ENCODE measurements at places on chromosomes 11 and 22. TPM values are rescaled to one million over a fixed set of nuclear protein-coding genes. Genes with fewer than 3 reads are reported as not detected.
A peak's percentile ranks its signal among the peaks of the same experiment; 100 is the strongest.

GRCh38 chr11:67646535-67647336 lies 3.8 kb downstream of the ACY3 start:
- peaks cover 10% of the 10 kb centered on the region for H3K27me3 ChIP-seq
- no peak for DNase-seq
- no peak overlapping the region for H3K4me3 ChIP-seq
- no peak overlapping the region for H3K27ac ChIP-seq
- H3K4me1 ChIP-seq, result peaks cover 3% of the 10 kb centered on the region

DNA sequence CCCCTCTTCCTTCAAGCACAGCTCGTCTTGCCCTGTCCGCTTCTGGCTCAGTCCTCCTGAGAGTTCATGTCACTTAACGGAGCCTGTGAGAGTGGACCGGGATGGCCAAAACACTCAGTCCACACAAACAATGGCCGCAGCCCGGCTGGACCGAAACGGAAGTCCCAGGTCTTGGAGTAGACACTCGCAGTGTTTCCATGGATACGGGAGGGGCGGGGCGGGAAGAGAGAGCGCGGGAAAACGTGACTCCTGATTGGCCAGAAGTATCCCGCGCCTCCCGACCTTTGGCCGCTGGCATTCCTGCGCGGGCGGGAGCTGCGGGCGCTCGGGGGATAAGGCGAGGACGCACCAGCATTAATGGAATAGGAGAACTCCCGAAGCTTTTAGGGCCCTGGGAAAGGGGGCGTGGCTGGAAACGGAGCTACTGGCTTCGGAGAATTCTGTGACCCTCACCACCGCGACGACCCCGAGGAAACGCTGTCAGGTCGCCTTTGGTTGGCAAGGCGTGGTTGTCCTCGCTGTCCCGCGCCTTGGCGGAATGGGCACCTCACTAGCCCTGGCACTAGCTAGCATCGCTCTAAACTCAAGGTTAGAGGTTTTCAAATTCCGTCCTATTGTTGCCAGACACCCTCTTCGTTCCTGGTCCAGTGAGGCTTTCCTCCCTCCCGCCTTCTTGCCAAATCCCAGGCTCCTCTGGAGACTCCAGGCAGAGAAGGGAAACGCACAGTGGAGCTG lies at the start of the genes NLRP14 and ZNF214:
TSS of gene NLRP14 (plus strand) at position 297 of the 735 bp plus-strand sequence. CDS start 18,108 bp downstream, outside the sequence.
TSS of gene ZNF214 (minus strand) at position 164 of the 735 bp plus-strand sequence. CDS start 17,511 bp downstream, outside the sequence.
- no peaks in the 10 kb centered on the region for H3K36me3 ChIP-seq
- H3K4me1 ChIP-seq, result peaks cover 2% of the 10 kb centered on the region
- peak within 1 kb of the TSS; percentile 87 for H3K27ac ChIP-seq
- no peaks in the 10 kb centered on the region for H3K27me3 ChIP-seq
- peak within 1 kb of the TSS; percentile 100 for H3K4me3 ChIP-seq

Gene SLC16A8
- not detected for total RNA-seq

DNA sequence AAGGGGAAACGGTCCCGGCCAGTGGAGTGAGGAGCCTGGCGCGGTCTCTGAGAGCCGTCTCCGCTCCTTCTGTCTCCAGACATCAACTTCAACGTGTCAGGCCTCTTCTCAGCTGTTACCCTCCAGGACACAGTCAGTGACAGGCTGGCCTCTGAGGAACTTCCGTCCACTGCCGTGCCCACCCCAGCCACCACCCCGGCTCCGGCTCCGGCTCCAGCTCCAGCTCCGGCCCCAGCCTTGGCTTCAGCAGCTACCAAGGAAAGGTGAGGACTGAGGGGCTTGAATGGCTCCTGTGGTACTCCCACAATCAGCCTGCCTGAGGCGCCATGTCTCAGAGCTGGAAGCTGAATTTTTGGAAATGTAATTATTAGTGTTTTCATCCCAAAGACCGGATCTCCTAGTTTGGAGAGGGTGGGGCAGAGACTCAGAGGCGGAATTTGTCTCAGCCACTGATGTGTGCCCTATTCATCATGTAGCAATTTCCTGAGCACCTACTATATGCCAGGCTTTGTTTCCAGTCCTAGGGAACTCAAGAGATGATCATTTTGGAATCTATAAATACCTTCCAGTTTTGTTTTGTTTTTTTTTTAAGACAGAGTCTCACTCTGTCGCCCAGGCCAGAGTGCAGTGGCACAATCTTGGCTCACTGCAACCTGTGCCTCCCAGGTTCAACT lies 7.9 kb upstream of the PDXP start:
- no peaks in the 10 kb centered on the region for H3K4me1 ChIP-seq
- H3K36me3 ChIP-seq, result no peaks in the 10 kb centered on the region
- no peak overlapping the region for H3K27ac ChIP-seq
- DNase-seq, result no peak
- H3K4me3 ChIP-seq, result no peak overlapping the region
- H3K27me3 ChIP-seq, result no peaks in the 10 kb centered on the region

Gene OR6T1
- total RNA-seq, result not detected

GRCh38 chr11:58880166-58880565 lies 35.7 kb upstream of the GLYATL2 start:
- no peaks in the 10 kb centered on the region for H3K4me1 ChIP-seq
- H3K4me3 ChIP-seq, result no peak overlapping the region
- peaks cover 6% of the 10 kb centered on the region for H3K36me3 ChIP-seq
- no peak overlapping the region for H3K27ac ChIP-seq
- H3K27me3 ChIP-seq, result no peaks in the 10 kb centered on the region

DNA sequence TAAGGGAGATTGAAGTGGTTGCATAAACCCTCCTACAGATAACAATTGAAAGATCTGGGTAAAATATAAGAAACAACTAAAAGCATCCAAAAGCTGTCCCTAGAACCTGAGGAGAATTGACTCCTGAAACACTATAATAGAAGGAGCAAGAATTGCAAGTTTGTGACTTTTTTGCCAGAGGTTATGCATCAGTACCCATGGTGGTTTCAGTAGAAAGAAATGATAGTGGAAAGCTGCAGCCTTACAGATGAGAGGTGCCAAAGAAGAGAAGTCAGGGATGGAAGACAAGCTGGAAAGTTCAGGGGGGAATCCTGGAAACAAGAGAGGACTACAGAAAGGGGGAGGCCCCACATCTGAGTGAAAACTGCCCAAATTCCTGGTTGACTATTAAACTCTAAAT lies 80.7 kb downstream of the PACS1 start:
- peaks cover 12% of the 10 kb centered on the region for H3K4me1 ChIP-seq
- peaks cover 5% of the 10 kb centered on the region for H3K36me3 ChIP-seq
- no peak for DNase-seq
- H3K4me3 ChIP-seq, result peak overlapping the region; percentile 47

- DNase-seq, result no peak
- H3K27me3 ChIP-seq, result peaks cover 7% of the 10 kb centered on the region
Observed at GRCh38 chr22:24982301-24983056, 30.0 kb downstream of the KIAA1671 start.

Gene CCDC73
- total RNA-seq, result not detected

DNA sequence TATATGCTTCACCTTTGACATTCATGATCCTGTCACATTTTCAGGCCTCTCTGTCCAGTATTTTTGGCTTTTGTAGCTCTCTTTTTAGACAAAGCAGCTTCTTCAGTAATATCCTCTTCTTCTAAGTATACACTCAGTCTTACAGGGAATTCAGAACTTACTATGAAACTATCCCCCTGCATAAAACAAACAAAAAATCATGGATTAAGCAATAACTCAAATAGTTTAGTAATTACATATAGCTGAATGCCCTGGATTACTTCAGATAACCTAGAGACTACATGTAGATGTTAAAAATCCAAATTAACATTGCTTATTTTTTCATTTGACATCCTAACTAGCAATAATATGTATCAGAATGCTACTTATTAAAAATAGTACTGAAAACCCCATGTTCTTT lies 5.2 kb downstream of the TAF1D start:
- H3K36me3 ChIP-seq, result no peaks in the 10 kb centered on the region
- no peak for DNase-seq
- no peak overlapping the region for H3K27ac ChIP-seq
- no peak overlapping the region for H3K4me3 ChIP-seq
- H3K4me1 ChIP-seq, result peaks cover 15% of the 10 kb centered on the region

- H3K27me3 ChIP-seq, result peaks cover 4% of the 10 kb centered on the region
- no peak overlapping the region for H3K27ac ChIP-seq
- no peak for DNase-seq
Observed at GRCh38 chr11:133501643-133502539, 30.4 kb downstream of the OPCML start.

DNA sequence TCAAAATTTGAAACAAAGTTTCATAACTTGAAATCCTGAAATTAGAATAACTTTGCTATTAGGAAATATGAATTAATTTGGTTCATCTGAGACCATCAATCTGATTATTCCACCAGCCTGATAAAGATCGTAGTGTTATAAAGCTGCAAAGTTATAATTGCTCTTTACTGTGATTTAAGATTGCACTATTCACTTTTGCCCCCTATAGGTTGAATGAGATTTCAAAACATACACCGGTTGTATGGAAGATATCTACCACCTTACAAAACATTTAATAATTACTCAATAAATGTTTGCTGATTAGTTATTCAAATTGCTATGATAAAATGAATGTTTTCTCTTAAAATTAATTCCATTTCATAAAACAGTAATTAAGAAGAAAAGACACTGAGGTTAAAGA lies 26.1 kb downstream of the APIP start:
- H3K4me3 ChIP-seq, result no peak overlapping the region
- H3K4me1 ChIP-seq, result peaks cover 14% of the 10 kb centered on the region
- no peak for DNase-seq
- H3K27ac ChIP-seq, result no peak overlapping the region
- peaks cover 3% of the 10 kb centered on the region for H3K27me3 ChIP-seq

GRCh38 chr11:37595845-37596244 lies 997.8 kb upstream of the RAG2 start:
- no peak for DNase-seq
- H3K27me3 ChIP-seq, result no peaks in the 10 kb centered on the region
- peaks cover 3% of the 10 kb centered on the region for H3K4me1 ChIP-seq
- no peak overlapping the region for H3K27ac ChIP-seq
- no peaks in the 10 kb centered on the region for H3K36me3 ChIP-seq

Gene VPREB1
- not detected for total RNA-seq

DNA sequence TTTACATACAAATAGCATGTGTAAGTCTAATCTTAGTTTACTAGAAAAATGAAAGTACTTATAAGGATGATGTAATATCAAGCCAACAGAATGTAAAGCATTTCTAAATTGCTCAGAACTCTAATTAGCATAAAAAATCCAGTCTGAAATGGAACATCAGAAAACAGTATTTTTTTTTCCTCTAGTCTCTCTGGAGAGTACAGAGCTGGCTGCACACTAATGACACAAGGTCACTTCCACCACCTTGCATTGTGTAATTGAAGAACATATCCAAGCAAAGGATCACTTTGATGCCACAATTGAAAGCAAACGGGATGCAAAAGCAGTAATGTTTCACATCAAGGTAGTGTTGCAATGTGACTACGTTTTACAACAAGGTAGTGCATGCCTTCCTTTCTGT lies 548.0 kb upstream of the LUZP2 start:
- H3K36me3 ChIP-seq, result no peaks in the 10 kb centered on the region
- DNase-seq, result no peak
- no peak overlapping the region for H3K4me3 ChIP-seq
- H3K27ac ChIP-seq, result no peak overlapping the region
- peaks cover 4% of the 10 kb centered on the region for H3K4me1 ChIP-seq

- H3K27ac ChIP-seq, result no peak overlapping the region
- H3K36me3 ChIP-seq, result no peaks in the 10 kb centered on the region
- DNase-seq, result no peak
- H3K27me3 ChIP-seq, result peaks cover 1% of the 10 kb centered on the region
Observed at GRCh38 chr11:107898270-107898669, 30.0 kb upstream of the RAB39A start.

All from glutamatergic neuron (in vitro differentiated cells).